ENCODE measurements at places on chromosomes 6 and 20. TPM values are rescaled to one million over a fixed set of nuclear protein-coding genes. Genes with fewer than 3 reads are reported as not detected.

Gene BMP6
- 0.28 TPM for total RNA-seq

Gene OR2J3
- not detected for total RNA-seq

Gene EGFL8
- 0.18 TPM for total RNA-seq

Gene CYP39A1
- total RNA-seq, result not detected

Gene EBF4
- under 0.01 TPM for total RNA-seq

Gene ACOT13
- 3.6 TPM for total RNA-seq

Gene CAP2
- total RNA-seq, result 14.5 TPM

Gene TRIM40
- not detected for total RNA-seq

Gene MCHR2
- total RNA-seq, result not detected

Measured in IMR-90 (cell line).